Activated T-cell treated with anti-CD3 and anti-CD28 coated beads for 4 hours (primary cell): ENCODE measurements at places on chromosomes 1 and 21.

DNA sequence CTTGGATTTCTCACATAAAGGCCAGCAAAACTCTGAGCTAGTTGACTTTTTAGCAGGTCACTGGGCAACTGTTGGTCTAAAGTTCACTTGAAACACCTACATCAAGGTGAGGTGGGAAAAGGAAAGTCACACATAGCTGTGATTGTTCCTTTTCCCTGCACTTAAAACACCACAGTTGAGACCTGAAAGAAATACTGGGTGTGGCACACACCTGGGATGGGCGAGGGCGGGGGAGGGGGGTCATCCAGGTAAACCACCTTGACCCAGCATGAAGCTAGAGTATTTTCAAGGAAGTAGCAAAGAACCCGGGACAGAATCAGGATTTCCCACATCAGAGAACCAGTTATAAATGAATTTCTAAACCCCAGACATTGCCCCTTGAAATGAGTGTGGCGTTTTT lies 26.4 kb downstream of the ZNF697 start:
- DNase-seq, result no peak

GRCh38 chr1:44676484-44677200 lies 2.1 kb downstream of the ARMH1 start:
- DNase-seq, result no peak

DNA sequence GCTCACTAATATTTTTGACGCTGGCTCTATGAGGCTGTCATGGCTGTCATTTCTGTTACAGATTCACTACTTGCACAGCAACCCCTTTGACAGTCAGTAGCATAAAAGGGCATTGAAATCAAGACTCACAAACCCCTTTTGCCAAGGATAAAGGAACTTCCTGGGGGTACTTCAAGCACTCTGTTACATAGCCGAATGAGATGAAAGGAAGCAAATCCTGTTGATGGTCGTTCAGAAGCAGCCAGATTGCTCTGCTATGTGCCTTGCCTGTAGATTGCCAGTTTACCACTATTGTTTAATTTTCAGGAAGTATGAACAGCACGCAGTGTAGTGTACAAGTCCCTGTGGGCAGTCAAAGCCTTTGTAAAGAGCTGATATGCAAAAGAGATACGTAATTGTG lies 296.2 kb downstream of the LRRIQ3 start:
- DNase-seq, result no peak

GRCh38 chr1:217574265-217574949 lies 56.5 kb downstream of the GPATCH2 start:
- no peak for DNase-seq

DNA sequence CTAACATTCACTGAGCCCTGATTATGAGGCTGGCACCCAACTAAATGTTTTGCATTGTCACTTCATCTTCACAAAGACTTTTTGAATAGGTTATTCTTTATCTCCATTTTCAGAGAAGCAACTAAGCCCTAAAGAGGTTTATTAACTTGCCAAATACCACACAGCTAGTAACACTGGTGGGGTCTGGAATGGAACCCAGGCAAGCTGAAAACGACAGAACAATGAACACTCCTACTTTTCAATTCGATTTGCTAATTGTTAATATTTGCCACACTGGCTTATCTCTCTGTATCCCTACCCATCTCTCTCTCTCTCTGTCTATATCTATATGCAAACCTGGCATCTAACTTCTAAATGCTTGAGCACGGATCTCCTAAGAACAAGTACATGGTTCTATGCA lies 40.6 kb downstream of the MRPL39 start:
- DNase-seq, result no peak

DNA sequence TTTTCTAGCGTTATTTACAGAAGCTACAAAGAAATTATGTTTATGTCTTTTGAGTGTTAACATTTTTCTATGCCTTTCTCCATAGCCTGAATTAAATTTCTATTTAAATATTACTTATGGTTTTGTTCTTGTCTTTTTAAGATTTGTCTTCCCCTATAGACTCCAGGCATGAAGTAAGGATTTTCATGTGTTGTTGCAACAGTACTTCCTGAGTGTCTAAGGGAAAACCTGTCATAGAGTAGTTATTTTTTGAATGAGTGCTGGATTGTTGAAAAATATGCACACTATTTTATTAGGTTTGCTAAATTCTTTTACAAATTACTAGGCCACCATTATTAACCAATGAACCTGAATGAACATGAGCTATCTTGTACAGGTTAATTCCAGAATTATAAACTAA lies 27.1 kb downstream of the SAMSN1 start:
- DNase-seq, result no peak

DNA sequence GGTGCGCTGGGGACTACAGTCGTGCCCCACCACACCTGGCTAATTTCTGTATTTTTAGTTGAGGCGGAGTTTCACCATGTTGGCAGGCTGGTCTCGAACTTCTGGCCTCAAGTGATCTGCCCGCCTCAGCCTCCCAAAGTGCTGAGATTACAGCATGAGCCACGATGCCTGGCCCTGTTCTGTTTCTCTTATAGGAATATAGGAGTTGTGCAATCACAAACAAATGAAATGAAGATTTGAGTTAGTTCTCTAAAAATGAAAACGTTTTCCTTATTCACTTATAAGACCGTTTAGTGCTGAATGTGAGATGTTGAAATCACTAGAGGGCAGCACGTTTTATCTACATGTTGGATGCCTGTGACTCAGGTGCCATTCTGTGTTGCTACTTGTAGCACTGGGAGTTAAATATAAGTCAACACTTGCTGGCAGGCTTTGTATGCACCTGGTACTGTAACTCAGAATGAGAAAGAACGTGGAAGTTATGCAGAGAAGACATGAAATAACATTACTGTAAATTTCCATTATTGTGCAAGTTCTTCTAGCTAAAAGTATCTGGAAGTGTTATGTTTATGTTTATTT lies 45.8 kb downstream of the MIGA1 start:
- DNase-seq, result no peak

DNA sequence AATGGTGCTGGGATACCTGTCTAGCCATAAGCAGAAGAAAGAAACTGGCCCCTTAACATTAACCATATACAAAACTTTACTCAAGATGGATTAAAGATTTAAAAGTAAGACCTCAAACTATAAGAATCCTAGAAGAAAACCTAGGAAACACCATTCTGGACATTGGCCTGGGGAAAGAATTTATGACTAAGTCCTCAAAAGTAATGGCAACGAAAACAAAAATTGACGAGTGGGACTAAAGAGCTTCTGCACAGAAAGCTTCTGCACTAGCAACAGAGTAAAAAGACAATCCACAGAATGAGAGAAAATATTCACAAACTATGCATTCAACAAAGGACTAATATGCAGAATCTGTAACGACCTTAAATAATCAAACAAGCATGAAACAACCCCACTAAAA lies 66.7 kb downstream of the NME7 start:
- DNase-seq, result no peak

DNA sequence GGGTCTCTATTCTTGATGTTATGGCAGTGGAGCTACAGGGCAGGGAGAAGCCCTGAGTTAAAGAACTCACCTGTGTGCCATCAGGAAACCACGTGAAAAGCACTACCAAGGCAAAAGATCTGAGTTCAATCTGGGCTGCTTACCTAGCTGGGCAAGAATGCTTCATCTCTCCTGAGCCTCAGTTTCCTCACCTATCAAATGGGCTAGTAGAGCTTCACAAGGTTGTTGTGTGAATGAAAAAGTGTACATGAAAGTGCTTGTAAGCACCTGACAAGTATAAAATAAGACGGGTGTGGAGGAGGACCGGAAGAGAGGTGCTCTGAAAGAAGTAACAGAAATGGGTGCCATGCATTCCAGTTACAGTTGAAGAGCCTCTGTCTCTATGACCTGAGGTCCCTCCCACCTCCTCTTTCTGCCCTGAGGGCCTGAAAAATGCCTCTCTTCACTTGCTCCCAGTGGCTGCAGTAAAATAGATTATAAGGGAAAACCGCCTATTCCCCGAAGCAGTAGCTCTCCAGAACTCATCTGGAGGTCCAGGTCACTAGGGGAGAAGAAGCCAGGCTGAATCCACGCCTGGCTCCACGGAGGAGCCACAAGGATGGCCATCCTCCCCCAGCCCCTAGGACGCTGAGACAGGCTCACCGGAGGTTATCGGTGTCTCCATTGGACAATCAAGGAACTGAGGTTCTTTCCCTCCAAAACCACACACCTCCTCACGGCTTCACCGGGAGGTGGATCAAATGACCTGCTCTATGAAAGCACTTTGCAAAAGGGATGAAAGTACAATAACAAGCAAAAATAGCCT lies 1.4 kb downstream of the GPR161 start:
- DNase-seq, result no peak

DNA sequence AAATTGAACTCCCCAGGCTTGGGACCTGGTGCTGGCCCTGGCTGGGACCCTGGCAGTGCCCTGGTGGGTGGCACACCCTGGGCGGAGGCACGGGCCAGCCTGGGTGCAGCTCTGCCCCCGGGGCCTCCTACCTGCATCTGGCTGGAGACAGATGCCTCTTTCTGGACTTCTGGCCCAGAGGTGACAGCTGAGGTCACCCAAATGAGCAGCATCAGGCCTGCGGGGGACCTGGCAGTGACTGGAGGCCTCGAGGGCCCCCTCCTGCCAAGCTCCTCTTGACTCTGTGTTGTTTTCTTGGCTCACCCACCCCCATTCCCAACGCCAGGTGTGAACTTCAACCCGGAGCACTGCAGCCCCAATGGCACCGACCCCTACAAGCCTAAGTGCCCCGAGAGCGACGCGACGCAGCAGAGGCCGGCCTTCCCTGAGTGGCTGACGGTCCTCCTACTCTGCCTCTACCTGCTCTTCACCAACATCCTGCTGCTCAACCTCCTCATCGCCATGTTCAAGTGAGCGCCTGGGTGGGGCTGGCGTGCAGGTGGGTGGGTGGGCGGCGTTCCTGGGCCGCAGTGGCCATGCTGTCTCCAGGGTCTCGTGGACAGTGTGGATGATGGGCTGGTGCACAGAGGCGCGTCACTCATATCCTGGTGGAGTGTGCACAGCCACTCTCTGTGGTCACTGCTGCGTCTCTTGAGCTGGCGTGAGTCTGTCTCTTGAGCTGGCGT lies 41.6 kb upstream of the LRRC3 start:
- no peak for DNase-seq

DNA sequence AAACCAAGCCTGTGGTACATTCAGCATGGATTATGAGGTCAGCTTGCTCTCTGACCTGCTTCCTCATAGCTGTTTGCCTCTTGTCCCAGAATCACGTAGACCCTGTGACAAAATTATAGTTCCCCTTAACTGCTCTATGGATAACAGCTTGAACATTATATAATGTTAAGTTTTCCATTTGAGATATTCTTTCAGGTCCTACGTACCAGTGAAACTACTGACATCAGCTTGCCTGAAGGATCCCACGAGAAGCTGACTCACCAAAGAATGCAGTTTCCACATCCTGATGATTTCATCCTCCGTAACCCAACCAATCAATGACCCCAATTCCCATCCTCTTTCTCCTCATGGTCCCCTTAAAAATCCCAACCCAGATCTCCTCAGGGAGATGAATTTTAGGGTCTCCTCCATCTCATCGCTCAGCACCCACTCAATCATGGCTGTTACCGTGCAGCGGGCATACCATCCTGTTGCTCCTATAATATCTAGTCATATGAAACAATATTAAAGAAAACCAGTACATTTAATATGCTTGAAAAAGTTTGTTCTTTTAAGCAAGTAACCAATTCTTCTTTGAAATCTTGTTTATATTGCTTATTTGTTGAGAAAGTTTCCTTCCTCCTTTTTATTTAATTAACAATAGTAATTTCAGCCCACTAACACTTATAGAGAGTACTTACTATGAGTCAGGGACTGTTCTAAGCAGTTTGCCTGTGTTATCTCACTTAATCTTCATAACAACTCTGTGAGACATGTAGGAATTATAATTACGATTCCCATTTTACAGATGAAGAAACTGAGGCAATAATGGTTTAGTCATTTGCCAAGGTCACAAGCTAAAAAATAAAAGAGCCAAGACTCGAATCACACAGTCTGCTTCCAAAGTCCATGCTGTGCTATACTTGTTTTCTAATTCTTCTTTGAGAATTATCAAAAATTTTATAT lies 27.4 kb downstream of the CHML start:
- no peak for DNase-seq

- no peak for DNase-seq
Observed at GRCh38 chr1:198125995-198126735, 30.6 kb upstream of the NEK7 start.

GRCh38 chr1:214983126-214983869 lies 99.2 kb upstream of the KCNK2 start:
- no peak for DNase-seq

GRCh38 chr1:27648602-27649305 lies 13.8 kb upstream of the FGR start:
- DNase-seq, result no peak

- DNase-seq, result no peak
Observed at GRCh38 chr1:93437976-93438605, 9.8 kb upstream of the FNBP1L start.

- DNase-seq, result no peak
Observed at GRCh38 chr1:26349188-26349876, 4.6 kb downstream of the CRYBG2 start.

GRCh38 chr21:38297194-38297631 lies 40.4 kb downstream of the KCNJ15 start:
- no peak for DNase-seq

DNA sequence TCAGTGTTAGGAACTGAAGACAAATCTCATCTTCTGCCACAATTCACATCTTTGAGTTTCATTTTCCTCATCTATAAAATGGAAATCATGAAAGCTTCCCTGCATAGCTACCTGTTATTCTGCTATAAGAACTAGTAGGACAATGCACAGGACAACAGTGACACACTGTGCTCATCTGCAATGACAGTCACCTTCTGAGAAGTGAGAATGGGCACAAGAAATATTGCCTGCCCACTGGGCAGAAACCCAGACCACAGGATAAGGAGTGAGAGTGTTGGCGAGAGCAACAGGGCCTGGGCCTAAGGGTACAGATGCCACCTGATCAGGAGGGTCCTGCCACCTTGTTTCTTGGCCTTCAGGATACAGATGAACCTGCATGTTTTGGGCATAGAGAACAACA lies 23.3 kb upstream of the ARTN start:
- DNase-seq, result no peak

DNA sequence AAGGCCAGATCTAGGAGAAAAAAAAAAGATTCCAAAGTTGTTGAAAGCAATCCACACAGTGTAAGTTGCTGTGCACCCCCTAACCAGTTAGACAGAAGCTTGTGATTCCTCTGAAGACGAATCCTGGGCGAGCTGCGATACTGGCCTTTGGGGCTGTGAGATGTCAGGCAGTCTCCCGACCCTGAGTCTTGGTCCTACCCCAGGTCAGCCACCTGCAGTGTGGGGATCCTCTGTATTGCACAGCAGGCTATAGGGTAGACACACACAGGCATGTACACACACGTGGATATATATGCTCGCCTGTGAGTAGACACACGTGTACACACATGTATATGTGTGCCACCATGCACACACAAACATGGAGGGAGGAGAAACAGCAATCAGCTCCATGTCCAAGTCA lies 12.9 kb downstream of the ACTRT2 start:
- no peak for DNase-seq

DNA sequence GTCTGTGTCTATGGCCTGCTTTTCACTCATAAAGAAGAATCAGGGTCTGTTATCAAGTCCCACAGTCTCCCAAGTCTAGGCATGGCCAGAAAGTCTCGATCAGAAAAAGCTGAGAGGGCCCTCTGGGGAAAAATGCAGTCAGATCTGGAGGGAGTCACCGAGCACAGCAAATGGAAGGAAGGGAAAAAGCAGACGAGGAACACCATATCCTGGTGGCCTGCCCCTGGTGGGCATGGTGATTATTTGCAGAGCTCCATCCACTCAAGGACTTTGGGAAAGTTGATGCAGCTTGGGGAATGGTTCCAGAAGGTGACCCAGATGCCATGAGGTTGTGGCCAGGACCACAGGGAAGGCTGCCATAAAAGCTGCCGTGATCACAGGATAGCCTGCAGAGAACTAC lies 189.1 kb downstream of the CLIC6 start:
- DNase-seq, result no peak

GRCh38 chr1:21586222-21586621 lies 77.0 kb downstream of the ALPL start:
- no peak for DNase-seq
